DMS79 (cell line): ENCODE measurements at places on chromosomes 3 and 15.

DNA sequence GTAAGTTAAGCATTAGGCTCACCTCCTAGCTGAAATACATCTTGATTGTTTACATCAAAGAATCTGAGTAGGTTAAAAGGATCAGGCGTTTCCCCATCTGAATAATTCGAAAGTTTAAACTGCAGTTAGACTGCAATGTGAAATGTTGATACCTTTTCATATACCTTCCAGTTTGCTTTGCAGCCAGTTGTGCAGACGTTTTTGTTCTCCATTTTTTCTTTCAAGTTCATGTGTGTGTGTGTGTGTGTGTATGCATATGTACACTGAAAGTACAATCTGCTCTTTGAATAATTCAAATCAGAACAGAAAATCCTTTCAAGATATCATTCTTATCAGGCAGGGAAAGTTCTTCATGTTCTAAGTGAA lies 2.9 kb downstream of the ITPR1 start:
- no peak for DNase-seq

GRCh38 chr3:1292571-1293071 lies 199.8 kb downstream of the CNTN6 start:
- no peak for DNase-seq

GRCh38 chr3:53842436-53843194 lies 3.6 kb downstream of the CHDH start:
- DNase-seq = no peak

DNA sequence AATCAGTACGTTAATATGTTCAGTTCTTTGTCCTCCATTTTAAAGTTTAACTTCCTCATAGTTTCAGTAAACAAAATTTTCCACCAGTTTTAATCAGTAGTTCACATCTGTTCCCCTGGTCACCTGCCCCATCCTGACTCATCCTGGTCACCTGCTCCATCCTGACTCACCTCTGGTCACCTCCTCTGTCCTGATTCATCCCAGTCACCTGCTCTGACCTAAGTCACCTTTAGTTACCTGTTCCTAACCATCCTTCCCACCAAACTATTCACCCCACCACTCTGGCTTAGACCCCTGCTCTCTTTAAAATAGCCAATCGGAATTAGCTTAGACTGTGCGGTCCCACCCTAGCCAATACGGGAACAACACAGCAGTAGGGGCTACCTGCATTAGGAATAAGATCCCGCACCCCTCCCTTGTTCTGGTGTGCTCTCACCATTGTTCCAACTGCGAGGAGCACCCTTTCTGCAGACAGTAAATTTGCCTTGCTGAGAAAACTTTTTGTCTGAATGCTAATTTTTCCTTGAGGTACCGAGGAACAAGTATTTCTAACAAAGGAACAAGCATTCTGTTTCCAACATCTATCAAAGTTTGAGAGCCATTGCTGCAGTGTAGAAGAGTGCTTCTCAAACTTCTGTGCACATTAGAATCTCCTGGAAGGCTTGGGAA lies 169.3 kb downstream of the ADAMTS17 start:
- no peak for DNase-seq

GRCh38 chr3:24060055-24060454 lies 115.0 kb downstream of the NR1D2 start:
- DNase-seq = no peak

DNA sequence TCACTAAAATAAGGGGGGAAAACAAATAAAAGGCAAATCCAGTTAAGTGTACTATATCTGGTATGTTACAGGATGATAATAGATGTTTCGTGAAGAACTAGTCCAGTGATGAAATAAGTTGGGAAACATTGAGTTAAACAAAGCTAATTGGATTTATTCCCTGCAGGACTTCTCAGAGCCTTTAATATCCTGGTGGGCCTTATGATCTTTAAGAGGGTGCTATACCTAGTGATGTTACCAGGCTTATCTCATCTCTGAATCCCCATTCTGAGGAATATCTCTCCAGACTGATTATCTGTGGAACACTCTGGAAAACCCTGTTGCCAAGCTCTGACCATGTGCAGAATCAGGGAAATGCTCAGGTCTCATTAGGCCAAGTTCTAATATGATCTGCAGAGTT lies 54.8 kb upstream of the POMGNT2 start:
- DNase-seq = no peak
